ENCODE measurements at places on chromosomes 5 and 9.

DNA sequence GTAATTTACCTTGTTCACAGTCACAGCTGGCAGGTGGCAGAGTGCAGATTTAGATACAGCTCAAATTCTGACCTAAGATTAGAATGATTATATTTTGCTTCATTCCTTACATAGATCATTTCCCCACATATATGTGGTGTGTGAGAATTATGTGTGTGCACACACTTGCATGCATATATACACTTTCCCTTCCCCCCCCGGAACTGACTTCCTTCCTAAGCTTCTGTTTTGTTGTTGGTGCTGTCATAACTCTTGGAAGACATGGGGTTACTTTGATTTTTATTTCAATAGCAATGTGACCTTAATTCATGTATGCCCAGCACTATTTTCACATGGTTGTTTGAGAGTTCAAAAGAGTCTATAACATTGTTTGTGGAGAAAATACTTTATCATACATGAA is 112.8 kb downstream of the CMYA5 start:
- no peak for DNase-seq

DNA sequence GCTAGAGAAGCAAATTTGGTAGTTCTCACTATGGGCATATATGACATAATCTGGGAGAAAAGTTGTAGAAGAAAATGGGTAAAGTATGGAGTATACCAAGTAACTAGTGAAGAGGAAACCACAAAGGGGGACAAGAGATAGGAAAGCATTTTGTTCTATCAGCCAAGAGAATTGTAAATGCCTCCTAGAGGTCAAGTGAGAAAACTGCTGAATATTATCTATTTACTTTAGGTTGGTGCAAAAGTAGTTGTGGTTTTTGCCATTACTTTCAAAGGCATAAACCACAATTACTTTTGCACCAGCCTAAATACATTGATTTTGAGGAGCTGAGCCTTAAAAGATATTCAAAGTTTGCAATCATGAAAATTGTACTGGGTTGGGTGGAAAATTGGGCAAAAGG is 126.7 kb upstream of the GRHPR start:
- no peak for DNase-seq

- DNase-seq, result no peak
Measured at GRCh38 chr9:14405176-14405706, 91.3 kb upstream of the NFIB start.

DNA sequence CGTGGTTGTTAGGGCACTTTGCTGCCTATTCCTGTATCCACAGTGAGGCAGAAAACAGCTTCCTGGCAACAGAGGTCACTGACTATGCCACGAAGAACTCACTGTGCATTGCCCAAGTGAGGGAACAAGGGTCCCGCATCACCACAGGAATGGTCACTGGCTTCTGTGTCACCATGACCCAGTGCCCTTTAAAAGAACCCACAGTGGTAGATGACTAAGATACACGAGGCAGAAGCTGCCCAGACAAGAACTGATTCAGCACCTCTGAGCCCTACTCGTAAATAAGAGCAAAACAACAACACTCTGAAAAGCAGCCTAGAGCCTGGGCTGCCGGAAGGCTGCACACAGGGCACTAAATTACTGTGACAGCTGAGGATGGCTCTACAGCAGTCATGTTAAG is 236.6 kb upstream of the RASEF start:
- no peak for DNase-seq

DNA sequence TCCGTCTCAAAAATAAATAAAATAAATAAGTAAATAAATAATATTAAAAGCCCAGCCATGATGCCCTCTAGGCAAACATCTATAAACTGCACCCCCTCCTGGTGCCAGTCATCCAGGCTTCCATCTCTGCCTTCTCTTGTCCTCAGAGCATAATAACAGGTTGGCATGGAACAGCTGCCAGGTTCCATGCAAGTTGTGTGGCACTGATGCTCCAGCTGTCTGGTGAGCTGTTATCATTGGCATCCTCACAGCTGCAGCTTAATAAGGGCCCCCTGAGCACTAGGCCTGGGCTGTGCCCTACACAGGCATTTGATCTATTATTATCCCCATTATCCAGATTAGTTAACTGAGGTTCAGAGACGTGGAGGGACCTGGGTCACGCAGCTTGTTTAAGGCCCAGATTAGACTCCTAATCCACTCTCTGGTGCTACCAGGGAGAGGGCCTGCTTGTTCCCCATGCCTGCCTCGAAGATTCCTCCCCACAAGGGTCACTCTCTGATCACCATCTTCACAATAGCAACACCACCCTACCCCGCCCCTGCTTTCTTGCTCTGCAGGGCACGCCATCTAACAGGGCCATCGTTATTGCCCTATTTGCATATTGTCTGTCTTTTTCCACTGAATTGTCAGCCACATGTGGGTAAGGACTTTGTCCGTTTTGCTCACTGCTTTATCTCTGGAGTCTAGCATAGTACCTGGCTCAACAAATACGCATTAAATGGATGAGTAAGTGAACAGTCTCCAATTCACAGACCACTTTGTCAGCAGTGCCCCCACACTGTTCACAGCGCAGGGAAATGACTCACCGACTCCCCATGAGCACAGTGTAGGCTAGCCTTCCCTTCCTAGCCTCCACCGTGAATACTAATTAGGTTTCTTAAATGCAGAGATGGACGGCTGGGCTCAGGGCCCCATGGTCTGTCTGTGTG is 1.5 kb upstream of the DNM1 start:
- DNase-seq, result no peak

DNA sequence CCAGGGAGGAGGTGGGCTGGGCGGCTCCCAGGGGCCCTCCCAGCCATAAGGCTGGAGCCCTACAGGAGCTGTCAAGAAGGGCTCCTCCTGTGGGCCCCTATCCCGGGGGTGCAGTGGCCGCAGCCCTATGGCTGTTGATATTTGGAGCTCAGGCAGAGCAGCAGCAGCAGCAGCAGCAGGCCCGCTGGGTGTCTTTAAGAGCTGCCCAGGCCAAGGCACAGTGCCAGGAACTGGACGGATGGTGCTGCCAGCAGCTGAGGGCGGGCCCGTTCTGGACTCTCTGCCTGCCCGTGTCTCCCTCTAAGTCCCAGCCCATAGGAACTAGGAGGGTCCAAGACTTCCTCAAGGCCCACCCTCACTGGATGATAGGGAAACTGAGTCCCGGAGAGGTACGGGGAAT is 3.6 kb downstream of the AK1 start:
- DNase-seq, result no peak

DNA sequence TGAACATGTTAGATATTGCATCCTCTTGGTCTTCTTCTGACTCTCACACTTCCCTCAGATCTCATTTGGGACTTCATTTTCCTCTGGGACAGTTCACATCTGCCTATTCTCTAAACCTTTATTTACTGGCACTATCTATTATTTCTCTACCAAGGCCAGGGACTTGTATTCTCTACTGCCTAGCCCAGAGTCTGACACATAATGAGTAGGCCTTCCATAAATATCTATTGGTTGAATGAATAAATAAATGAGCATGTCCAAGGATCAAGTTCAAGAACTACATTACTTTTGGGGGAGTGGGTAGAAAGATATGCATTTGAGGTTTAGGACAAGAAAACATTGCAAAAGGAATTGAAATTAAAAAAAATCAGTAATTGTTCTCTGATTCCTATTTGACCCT is 250.3 kb downstream of the TRIM32 start:
- DNase-seq, result no peak

Measured in NCI-H187 treated with DMSO at 0.1 percent for 48 hours (cell line).